ENCODE measurements at places on chromosomes 1 and 21.
A peak's percentile ranks its signal among the peaks of the same experiment; 100 is the strongest.

DNA sequence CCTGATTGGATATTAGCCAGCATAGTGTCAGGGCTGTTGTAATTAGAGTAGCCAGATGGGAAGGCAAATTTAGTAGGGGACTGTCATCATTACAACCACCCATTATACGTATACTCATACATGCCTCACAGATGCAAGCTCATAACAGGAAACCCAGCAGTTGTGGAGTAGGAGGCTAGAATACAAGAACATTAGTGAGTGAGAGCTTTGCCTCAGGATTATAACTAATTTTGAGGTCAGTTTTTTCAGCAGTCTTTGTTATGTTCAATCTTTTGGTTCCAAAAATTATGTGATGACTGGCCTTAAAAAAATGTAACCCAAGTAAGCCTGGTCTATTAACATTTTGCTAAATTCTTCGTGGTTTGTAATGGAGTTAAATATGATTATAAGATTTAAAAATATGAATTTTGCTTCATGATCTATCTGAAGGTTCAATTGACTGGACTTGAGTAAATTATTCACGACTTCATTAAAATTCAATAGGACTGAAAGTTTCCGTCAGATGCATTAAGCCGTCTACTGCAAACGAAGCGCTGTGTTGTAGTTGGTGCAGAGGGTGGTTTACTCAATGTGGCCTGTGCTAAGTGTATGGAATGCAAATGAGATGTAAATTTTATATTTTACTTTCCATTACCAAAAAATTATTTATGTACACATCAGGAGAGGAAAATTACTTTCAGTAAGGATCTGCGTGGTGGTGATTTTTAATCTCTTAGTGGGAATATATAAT lies 48.8 kb downstream of the KCNK1 start:
- DNase-seq, result no peak

DNA sequence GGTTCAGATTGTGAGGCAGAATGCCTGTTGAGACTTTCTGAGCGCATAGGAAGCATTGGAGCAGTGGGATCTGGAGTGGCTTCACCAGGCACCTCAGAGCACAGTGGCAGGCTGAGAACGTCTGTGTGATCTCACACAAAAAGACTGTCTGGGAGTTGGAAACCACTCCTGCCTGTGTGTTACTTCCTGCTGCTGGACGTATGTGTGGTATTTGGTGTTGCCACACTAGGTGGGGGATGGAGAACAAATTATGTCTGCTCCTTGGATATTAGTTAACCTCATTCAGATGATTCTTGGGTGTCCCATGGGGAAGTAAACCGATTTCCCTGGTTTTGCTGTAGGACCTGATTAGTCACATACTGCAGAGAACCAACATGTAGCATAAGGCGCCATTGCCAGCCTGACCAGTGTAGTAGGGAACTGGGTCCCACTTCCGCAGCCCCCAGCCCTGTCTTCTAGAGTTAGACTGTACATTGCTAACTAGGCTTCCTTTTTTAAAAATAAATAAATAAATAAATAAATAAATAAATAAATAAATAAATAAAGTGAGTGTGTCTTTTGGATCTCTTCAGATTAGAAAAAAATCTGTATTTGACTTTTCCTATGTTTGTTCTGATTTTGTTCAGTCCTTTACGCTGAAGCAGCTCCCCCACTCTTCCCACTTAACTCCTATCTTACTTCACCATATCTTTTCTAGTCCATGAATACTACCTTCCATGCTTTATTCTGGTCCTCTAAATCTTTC lies 26.9 kb downstream of the UCK2 start:
- DNase-seq, result no peak

DNA sequence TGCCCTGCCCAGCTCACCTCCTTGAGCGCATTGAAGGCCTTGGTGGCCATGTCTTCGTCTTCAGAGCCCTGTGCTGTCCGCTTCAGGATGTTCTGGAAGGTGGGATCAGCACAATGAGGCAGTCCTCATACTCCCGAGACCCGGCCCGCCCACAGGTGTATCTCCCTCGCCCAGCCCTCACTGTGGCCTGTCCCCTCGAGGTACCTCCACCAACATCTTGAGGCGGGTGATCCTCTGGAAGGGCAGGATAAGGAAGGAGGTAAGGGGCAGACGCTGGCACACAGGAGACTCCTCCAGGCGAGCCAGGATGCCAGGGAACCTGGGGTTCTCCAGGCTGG lies 7.1 kb downstream of the ARHGEF19 start:
- DNase-seq, result no peak

GRCh38 chr1:244665771-244666217 lies 12.9 kb downstream of the DESI2 start:
- DNase-seq, result no peak

DNA sequence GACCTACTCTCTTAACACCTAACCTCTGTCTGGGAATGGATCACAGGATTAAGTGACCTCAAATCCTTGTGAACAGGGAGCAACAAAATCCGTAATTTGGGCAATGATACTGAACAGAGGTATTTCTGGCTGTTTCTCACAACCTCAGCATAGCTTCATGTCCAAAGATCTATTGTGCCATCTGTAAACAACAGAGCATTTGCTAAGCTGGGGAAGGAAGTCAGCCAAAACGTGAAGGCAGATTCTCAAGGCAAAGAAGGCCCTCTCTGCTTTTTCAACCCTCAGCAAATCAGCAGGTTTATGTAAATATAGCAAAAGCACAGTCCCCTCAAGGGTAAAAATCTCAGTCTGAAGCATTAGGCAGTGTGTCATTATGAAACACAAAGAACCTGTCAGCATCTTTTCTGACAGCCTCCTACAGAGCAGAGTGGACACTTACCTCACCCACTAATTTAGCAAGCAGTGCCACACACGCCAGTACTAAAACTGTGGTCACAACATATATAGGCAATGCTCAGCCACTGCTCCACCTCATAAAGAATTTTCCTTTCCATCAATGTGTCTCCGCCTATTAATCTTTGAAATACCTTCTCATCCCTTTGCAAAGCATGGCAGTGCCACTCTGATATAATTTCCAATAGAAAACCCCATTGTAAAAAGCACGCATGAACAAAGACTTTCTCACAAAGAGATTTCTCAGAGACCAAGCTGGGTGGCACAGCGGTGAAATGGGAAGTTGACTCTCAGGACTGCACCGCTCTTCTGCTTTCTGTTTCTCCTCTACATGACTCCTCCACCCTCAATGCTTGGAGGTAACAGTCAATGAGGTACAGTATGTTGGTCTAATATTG lies 188.0 kb downstream of the RERE start:
- DNase-seq, result no peak

DNA sequence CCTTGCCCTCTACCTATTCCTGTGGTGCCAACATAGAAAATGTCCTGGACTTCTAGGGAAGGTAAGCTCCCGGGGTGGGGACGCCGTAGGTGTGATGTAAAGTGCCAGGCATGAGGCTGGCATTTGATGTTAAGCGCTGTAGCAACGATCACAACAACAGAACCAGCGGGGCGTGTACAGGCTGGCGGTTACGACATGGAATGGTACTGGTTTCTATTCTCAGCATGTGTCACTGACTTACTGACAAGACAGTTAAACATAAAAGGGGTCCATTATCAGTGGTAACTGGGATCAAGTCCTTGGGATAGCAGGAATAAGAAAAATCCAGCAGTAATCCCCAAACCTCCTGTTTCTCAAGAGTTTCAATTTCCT lies 58.9 kb downstream of the TGFBR3 start:
- no peak for DNase-seq

DNA sequence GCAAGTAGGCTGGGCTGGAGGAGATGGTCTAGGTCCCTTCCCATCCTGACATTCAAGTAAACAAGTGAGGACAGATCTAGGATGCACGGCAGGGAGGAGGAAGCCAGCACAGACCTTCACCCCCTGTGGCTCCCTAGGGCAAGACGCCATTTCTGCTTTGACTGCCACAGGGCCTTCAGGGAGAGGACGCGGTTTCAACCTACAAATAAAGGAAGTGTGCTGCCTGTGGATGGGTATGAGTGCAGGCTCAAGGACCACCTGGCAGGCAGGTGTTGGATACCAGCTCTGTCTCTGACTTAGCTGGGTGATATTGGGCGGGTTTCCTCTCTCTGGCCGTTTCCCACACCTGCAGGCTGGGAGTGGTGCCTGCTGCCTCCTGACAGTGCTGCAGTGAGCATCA lies 16.2 kb downstream of the SLC2A1 start:
- DNase-seq, result no peak

- no peak for DNase-seq
These were observed 170.8 kb downstream of the ATG4C start for GRCh38 chr1:62954758-62955157.

GRCh38 chr1:50877641-50878040 lies 82.4 kb downstream of the FAF1 start:
- no peak for DNase-seq

DNA sequence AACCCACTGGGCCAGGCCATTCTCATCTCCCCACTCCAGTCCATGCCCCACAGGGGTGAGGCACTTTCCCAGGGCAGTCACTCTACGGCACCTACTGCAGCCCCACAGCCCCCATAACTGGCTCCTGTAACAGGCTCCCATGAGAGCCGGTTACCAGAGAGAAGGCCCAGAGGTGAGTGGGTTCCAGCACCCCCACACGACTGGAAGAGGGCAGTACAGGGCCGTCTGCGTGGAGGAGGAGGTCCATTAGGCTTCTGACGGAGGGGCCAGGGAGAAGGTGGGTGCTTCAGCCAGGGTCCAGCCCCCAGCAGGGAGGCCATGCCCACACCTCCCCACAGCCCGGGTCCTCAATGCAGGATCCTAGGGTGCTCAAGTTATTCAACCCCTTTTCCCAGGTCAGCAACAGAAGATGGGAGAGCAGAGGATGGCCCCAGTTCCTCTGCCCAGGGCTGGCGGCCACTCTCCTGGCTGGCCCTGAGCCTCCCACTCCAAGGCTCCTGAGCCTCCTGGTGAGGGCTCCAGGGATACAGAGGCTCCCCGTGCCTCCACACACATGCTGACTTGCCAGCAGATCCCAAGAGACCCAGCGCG lies 1.6 kb downstream of the ACAP3 start:
- DNase-seq, result no peak

GRCh38 chr1:194624833-194625232 lies 1438.4 kb upstream of the B3GALT2 start:
- DNase-seq, result no peak

GRCh38 chr1:5312862-5313261 lies 658.5 kb downstream of the AJAP1 start:
- no peak for DNase-seq

DNA sequence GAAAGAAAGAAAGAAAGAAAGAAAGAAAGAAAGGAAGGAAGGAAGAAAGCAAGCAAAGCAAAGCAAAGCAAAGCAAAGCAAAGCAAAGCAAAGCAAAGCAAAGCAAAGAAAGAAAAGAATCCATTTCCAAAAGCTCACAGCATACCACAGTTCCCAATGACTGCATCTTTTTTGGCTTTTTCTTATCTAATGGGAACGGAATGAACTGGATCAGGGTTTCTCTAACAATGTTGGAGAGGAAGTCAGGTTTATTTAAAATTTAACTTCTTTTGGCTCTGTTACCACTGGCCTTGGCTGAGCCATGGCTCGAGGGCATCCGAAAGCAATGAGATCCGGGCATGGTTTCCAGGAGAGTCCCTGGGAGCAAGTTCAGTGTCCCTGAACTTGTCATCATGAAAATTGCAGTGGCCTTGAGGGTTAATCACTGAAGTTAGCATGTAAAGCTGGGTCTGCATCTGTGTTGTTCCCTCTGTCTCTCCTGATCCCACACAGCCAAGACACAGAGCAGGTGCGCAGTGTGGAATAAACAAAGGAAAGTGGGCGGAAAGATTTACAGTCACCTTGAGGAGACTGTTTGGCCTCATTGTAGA lies 34.6 kb upstream of the CTPS1 start:
- no peak for DNase-seq

DNA sequence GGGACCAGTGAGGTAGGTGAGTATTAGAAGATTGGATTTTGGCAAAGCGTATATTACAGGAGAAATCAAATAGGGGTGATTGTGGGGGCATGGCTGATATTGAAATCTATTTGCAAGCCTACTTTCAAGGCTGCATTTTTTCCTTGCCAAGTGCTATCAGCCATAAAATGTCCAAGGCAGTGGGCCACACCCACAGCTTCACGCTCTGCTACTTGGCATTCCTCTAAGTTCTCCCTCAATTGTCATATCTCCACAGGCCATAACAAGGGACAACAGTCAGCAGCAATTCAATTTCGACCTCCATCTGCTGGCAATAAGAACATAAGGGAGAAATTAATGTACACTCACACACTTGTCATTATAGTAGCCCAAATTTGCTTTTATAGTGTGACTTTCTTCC lies 667.1 kb upstream of the PKN2 start:
- DNase-seq, result no peak

GRCh38 chr1:9284061-9284460 lies 8.6 kb upstream of the SPSB1 start:
- no peak for DNase-seq

GRCh38 chr1:24932284-24932683 lies 2.2 kb upstream of the RUNX3 start:
- peak; percentile 83 for DNase-seq

- DNase-seq, result peak; percentile 73
These were observed 3.8 kb downstream of the FBXO2 start for GRCh38 chr1:11650331-11650991.

GRCh38 chr1:1003618-1004419 lies 3.9 kb upstream of the HES4 start:
- DNase-seq, result no peak

- DNase-seq, result no peak
These were observed 2.6 kb downstream of the HECTD3 start for GRCh38 chr1:45008516-45008915.

DNA sequence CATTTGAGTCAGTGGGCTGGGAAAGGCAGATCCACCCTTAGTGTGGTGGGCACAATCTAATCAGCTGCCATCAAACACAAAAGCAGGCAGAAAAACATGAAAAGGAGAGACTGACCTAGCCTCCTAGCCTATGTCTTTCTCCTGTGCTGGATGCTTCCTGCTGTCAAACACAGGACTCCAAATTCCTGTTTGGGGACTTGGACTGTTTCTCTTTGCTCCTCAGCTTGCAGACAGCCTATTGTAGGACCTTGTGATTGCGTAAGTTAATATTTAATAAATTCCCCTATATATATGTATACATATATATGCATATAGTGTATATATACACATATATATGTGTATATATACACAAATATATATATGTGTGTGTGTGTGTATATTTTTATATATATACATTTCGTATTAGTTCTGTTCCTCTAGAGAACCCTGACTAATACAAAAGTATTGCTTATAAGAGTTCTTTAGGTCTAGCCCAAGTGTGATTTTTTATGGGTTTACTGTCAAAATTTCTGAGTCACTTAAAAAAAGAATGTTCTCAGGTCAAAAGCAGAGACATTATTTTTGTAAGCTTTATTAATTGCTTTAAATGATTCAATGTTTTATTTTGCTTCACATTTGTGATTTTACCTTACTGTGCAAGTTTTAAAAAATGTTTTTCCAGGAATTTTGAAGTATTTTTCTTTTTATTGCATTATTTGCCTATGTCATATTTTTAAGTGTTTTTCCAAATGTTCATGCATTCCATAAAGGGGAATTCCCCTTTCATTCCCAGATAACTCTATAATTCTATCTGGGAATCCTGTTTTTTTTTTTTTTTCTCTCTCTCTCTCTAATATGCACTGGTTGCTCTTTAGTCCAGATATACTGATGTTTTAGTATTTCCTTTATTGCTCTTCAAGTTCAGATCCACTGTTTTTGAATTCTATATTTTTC lies 92.1 kb upstream of the ADAMTS5 start:
- no peak for DNase-seq

- DNase-seq, result no peak
These were observed 51.5 kb downstream of the VANGL2 start for GRCh38 chr1:160451859-160452232.
